ENCODE measurements at places on chromosomes 5 and 9. TPM values are rescaled to one million over a fixed set of nuclear protein-coding genes. Genes with fewer than 3 reads are reported as not detected.

The IL3 gene
- not detected for total RNA-seq

The KLF4 gene
- 1.3 TPM for total RNA-seq

The SYK gene
- not detected for total RNA-seq

The GDF9 gene
- total RNA-seq = 0.18 TPM

The TMEM174 gene
- total RNA-seq = not detected

The GLDC gene
- 0.83 TPM for total RNA-seq

DNA sequence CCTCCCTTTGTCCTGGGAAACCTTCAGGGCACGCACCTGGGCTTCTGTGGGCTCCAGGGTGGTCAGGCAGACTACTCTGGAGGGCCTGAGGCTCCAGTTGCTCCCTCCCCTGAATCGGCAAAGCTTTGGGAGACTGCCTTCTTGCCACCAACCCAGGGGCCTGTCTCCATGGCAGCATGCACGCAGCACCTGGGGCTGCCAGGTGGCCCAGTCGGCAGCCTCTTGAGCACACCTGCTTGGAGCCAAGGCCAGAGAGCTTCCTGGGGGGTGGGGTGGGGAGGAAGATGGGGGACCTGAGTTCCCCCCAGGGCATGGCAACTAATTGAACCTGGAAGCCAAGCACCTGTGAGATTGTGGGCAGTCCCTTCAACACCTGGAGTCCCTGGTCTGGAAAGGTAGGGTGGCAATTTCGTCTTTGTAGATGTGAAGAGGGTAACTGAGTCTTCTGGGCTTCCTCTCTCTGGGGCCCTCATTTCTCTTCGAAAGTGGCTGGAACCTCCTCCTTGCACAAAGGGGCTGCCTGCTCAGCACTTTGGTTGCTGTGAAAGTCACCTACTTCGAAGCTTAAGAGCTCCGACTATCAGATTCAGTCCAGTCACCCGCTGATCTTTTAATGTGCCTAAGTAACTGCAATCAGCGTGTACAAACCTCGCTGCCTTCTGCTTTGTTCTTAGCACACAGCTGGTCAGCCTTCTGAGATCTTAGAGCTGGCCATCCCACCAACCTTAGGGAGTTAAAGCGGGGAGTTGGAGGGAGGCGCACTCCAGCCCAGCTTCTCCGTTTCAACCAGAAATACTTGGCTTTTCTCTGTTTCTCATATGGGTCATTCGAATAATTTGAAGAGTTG, 4.0 kb downstream of the RNF183 start:
- peaks cover 32% of the 10 kb centered on the region for H3K27me3 ChIP-seq
- H3K27ac ChIP-seq = no peak overlapping the region
- no peaks in the 10 kb centered on the region for H3K36me3 ChIP-seq
- H3K4me3 ChIP-seq = no peak overlapping the region
- H3K4me1 ChIP-seq = no peaks in the 10 kb centered on the region

GRCh38 chr5:60633341-60633740, 66.6 kb downstream of the DEPDC1B start:
- H3K27me3 ChIP-seq = no peaks in the 10 kb centered on the region
- no peaks in the 10 kb centered on the region for H3K36me3 ChIP-seq
- peak; percentile 87 for DNase-seq
- no peak overlapping the region for H3K27ac ChIP-seq
- no peak overlapping the region for H3K4me3 ChIP-seq
- peaks cover 6% of the 10 kb centered on the region for H3K4me1 ChIP-seq

GRCh38 chr5:95042037-95042436, 242.9 kb downstream of the MCTP1 start:
- H3K36me3 ChIP-seq = no peaks in the 10 kb centered on the region
- no peak for DNase-seq
- H3K4me3 ChIP-seq = no peak overlapping the region

GRCh38 chr9:107639426-107639825, 149.9 kb upstream of the KLF4 start:
- H3K27ac ChIP-seq = no peak overlapping the region
- DNase-seq = no peak
- H3K36me3 ChIP-seq = no peaks in the 10 kb centered on the region
- peaks cover 2% of the 10 kb centered on the region for H3K27me3 ChIP-seq
- H3K4me3 ChIP-seq = no peak overlapping the region

DNA sequence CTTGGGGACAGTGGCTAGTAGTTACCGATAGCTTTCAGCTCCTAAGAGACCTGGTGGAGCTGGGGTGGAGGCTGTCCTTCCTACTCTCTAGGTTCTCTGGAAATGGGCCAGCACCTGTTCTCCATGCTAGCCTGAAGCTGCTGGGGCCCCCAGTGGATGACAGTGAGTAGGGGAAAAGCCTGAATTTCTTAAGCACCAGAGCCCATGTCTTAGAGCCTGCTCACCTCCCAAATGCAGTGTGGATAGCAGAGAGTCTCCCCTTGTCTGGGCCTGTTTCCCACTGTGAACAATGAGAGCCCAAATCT, 105.8 kb downstream of the DAB2IP start:
- peaks cover 38% of the 10 kb centered on the region for H3K36me3 ChIP-seq
- no peak overlapping the region for H3K4me3 ChIP-seq
- H3K27me3 ChIP-seq = no peaks in the 10 kb centered on the region
- DNase-seq = no peak

- H3K4me1 ChIP-seq = peaks cover 10% of the 10 kb centered on the region
- H3K27me3 ChIP-seq = no peaks in the 10 kb centered on the region
- no peak for DNase-seq
- H3K4me3 ChIP-seq = no peak overlapping the region
- H3K27ac ChIP-seq = no peak overlapping the region
Observed at GRCh38 chr5:177306674-177307543, 3.3 kb downstream of the PRELID1 start.
